Left colon (tissue), 2 donors: ENCODE measurements at places on chromosomes 12 and 14.

DNA sequence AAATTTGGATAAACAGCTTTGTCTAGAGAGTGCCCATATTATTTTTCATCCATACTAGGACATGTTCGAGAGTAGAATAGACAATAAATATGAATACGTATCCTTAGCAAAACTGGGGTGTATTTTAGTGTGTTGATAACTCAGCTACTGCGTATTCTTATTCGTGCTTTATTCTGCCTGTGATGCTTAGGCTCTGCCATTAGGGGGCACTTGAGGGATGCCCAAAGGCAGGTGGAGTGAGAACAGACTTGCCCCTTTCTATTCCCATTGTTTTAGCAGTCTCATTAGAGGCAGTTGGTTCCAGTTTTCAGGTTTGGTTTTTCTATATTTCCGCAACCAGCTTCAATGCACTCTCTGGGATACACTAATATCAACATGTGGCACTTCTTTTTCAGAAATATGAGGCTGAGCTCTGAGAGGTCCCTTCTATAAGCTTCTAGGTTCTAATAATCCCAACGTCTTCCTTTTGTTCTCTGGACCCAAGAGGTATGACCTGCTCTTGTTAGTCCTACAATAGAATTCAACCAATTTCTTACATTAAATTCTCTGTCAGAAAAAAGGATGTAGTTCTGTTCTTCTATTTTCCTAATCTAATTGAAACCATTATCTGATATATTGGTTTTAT is 985.7 kb upstream of the FBXO33 start:
- no peak for DNase-seq

DNA sequence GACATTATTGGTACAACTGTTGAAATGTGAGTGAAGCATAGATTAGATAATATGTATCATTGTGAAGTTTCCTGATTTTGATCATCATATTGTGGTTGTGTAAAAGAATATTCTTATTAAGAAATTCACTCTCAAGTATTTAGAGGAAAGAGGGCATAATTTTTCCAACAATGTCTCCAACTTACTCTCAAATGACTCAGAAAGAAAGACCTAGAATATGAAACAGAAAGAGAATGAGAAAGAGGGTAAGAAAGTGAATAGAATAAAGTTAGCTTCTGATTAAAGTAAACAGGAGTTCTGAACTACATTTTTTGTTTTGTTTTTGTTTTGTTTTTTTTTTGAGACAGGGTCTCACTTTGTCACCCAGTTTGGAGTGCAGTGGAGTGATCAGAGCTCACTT is 123.0 kb downstream of the CPNE8 start:
- no peak for DNase-seq

- no peak for DNase-seq
Measured at GRCh38 chr14:68961781-68962584, 17.1 kb downstream of the ACTN1 start.

- no peak for DNase-seq
Measured at GRCh38 chr12:91033251-91033650, 24.6 kb downstream of the KERA start.

DNA sequence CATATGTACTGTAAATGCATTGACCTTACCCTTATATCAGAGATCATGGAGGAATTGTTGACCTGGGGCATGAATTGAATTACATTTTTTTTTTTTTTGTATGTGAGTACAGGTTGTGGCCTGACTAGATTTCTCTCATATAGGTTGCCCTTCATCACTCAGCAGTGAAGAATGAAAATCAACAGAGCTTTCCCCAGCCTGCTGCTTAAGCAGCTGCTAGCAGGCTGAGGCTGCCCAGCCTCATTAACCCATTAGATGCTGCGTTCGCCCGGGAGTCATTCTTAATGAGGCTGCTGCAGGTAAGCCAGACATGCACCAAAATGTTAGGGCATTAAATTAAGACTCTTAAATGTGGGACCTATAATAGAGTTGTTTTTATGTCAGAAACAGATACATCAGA is 236.0 kb downstream of the ETNK1 start:
- DNase-seq, result no peak

DNA sequence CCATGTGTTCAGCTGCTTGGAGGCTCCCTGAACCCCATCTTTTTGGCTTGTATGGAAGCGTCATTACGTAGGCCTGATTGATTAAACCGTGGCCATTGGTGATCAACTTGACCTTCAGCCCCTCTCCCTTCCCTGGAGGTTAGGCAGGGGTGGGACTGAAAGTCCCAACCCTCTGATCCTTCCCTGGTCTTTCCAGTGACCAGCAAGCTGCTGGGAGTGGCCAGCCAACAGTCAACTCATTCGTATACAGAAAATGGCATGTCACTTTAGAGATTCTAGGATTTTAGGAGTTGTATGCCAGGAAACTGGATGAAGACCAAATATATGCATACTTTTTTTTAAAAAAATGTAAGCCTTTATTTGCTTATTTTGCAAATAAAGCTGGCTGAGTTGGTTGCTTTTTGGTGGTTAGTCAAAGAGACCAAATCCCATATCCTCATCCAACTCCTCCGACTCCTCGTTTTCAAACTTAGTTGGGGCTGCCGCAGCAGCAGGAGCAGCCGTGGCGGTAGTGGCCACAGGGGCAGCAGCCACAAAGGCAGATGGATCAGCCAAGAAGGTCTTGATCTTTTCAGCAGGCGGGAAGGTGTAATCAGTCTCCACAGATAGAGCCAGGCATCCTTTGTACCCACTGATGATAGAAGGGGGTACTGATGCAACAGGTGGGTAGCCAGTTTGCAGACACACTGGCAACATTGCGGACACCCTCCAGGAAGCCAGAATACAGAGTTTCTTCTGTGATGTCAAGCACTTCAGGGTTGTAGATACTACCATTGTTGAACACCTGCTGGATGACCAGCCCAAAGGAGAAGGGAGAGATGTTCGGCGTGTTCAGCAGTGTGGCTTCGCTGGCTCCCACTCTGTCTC is 16.6 kb downstream of the NFKBIA start:
- DNase-seq, result no peak

GRCh38 chr12:68425998-68426397 is 93.8 kb upstream of the MDM1 start:
- DNase-seq, result no peak
